NCI-H1417 (cell line): ENCODE measurements at places on chromosomes 16 and 17.

- DNase-seq, result no peak
Observed at GRCh38 chr17:73976147-73976546, 227.3 kb upstream of the RPL38 start.

GRCh38 chr16:79874391-79874790 is 273.9 kb upstream of the MAF start:
- DNase-seq, result no peak

GRCh38 chr16:89170346-89171215 is 967 bp upstream of the CDH15 start:
- DNase-seq, result peak; percentile 78

DNA sequence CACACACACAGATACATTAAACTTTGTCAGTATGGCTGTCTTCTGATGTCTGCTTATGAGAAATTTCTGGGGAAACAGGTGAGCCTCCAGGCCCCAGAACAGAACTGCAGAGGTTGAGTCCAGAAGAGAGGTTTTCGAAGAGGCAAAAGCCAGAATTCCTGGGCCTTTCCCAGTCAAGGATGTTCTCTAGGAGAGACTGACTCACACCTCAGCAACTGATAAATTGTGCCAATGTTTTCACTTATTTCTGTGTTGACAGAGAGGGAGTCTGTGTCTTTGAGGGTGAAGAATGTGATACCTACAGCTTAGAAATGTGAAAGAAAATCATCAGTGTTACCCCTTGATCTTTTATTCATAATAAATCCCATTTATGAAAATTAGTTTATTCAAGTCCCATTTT is 30.3 kb downstream of the LDHD start:
- no peak for DNase-seq

DNA sequence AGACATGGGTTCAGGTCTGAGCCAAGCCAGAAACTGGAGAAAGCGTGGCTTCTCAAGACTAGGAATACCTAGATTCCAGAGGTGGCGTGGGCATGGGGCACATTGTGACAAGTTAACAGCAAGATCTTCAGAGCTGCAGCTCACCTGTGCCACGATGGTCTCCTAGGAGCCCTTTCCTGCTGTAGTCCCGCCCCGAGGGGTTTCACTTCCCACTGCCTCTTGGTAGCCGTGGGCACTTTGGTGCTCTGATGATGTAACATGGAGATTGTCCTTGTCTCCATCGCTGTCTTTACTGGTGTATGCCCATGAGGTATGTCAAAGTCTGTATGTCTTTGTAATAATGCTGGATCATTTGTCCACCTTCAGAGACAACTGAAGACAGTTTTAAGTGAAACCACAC is 89.7 kb downstream of the WWOX start:
- DNase-seq, result no peak
